ENCODE measurements at places on chromosomes 3 and 15. TPM values are rescaled to one million over a fixed set of nuclear protein-coding genes. Genes with fewer than 3 reads are reported as not detected.

DNA sequence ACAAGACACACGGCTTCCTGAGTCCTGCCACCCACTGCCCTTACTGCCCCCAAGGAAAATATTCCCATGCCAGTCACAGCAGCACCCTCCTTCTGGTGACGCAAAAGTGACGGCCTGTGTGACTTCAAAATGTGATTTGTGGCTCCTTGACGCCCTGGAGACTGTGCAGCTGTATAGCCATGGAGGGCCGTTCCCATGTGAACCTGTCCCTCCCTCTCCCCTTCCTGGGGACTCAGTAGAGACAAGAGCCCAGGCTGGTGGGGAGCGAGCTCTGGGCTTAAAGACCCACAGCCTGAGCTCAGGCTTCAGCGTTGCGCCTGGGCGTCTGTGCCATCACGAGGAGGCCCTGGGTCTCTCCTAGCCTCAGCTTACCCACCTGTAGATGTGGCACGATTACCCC is 78.2 kb downstream of the TOP2B start:
- no peak for DNase-seq

DNA sequence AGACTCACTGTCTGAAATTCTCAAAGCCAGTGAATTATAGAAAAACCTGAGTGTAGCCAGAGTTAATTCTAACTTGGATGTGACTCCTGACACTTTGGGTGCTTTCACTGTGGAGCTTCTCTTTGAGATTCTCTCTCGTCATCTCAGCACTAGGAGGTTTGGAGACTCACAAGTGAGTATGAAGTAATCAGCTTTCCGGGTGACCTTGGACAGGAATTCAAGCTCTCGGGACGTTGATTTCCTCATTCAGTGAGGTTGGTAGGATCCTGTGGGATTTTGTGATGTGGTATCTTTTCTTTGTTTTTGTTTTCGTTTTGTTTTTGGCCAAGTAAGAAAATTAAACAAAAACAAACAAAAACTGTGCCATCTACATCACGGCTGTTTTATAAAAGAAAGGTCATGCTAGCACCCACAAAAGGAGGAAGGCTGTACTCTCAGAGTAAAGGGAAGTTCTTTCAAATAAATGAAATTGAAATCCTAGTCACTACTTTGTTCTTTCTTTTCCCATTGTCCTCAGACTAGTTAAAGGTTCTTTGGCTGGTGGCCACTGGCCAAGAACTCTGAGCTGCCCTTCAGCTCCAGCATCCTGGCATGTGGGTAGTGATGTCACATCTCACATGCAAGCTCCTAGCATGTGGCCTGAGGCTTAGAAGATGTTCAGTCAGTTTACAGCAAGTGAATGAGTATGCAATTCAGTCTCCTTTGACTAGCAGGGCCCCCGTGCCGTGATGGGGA is 263.3 kb upstream of the TPM1 start:
- DNase-seq = no peak

GRCh38 chr15:69358850-69359249 is 55.3 kb upstream of the KIF23 start:
- no peak for DNase-seq

DNA sequence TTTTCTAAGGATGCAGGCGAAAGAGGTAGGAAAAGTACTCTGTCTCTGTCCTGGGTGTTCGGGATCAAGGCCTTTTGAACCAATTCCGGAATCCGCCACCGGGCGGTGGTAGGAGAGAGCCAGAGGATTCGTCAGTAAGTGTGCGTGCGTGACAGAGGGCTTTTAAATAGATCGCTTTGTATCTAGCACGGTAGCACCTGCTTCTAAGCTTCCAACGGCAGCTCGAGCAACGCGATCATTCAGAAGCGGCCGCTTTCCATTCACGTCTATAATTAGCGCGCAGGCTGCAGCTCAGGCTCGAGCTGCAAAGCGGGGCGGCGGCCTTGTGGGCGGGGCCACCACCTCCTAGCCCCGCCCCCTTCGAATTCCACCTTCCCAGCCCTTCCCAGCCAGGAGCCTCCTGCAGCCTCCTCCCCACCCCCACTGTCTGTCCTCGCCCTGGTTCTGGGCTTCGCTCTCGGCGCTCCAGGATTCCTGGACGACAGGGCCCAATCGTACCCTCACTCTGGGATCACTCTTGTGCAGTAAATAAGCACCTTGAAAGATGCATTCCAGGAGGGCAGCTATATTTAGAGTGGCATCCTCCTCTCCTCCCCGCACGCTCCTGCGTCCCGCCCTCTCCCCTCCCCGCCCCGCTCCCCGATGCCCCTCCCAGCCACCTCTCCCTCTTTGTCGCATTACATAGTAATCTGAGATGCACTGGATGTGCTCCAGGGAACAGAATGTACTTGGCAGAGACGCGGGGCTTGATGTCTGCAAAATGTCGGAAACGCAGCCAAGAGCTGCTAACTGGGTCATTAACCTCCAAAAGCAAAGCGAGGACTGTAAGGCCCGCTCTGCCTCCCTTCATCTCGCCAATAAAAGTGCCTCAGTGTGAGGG is 224.1 kb upstream of the TPRG1 start:
- peak; percentile 88 for DNase-seq

GRCh38 chr3:62622553-62623174 is 249.3 kb upstream of the FEZF2 start:
- peak; percentile 64 for DNase-seq

- no peak for DNase-seq
Observed at GRCh38 chr15:94610069-94610468, 378.7 kb downstream of the MCTP2 start.

DNA sequence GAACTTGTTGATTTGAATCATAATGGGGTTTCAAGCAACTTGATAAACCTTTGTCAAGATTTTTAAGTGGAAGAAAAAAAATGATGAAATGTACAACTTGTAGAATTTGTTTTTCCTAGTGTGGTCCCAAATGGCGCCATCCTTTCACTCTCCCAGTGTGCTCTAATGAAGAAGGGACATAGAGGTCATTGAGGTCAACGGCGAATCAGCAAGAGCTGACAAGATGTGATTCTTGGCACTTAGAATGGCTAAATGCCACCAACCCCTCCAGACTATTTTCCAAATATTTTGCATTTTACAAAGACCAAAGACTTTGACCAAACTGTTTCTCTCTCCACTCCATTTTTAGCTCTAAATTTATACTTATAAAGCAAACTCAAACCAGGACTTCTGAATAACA is 320.2 kb upstream of the MME start:
- no peak for DNase-seq

DNA sequence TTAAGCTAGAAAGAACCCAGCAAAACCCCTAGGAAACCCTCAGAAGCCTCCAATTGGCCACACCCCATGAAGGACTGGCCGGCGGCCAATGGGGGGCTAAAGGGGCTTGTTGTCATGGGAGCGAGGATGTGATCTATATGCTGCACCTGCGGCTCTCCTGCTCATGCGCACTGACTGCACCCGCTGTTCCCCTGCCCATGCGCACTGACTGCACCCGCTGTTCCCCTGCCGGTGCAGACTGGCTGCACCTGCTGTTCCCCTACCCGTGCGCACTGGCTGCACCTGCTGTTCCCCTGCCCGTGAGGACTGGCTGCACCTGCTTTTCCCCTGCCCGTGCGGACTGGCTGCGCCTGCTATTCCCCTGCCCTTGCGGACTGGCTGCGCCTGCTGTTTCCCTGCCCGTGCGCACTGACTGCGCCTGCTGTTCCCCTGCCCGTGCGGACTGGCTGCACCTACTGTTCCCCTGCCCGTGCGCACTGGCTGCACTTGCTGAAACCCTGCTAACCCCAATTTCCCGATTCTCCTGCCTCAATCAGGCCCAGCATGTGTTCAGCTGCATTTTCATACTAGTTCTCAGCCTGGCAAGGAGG is 16.8 kb upstream of the MCCC1 start:
- DNase-seq = no peak

- no peak for DNase-seq
Observed at GRCh38 chr15:77461486-77461885, 40.8 kb downstream of the HMG20A start.

DNA sequence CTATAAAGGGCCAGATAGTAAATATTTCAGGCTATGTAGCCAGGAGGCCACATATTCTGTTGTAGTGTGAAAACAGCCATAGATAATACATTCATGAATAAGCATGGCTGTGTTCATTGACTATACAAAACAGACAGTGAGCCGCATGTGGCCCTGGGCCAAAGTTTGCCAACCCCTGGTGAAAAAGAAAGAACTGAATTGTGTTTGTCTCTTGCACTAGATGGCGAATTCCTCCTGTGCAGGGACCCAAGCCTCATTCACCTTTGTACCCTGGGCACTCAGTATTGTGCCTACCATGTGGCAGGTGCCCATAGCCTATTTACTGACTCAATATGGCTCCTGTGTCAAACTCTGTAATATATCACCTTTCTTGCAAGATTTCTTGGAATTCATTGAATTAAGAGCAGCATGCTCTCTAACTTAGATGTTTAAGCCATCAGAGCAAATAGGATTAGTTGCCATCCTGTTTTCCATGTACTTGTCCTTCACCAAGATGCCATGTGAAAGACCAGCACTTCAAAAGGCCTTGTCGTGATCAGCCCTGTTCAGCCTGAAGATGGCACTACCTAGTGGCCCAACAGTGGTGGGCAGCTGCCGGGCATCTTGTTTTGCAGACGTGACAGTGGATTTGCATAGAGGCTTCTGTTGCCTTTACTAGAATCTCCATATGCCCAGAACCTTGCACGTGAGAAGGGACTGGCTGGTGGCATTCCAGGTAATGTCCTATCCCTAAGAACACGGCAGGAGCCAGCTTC is 50.9 kb upstream of the CMTM7 start:
- peak; percentile 53 for DNase-seq

The EFHB gene
- not detected for total RNA-seq

The CYP1A2 gene
- total RNA-seq = under 0.01 TPM

The FAN1 gene
- total RNA-seq = 5.6 TPM

The CPLX3 gene
- not detected for total RNA-seq

The ZIC1 gene
- not detected for total RNA-seq

The CD200R1L gene
- total RNA-seq = not detected

The ITIH4 gene
- 0.39 TPM for total RNA-seq

The MYRIP gene
- 9.2 TPM for total RNA-seq

The CHDH gene
- total RNA-seq = 0.26 TPM

The CFAP100 gene
- total RNA-seq = not detected

The TMEM108 gene
- not detected for total RNA-seq

The MINAR1 gene
- 0.51 TPM for total RNA-seq

The WDR49 gene
- 0.13 TPM for total RNA-seq
